Naive B cell (primary cell): ENCODE measurements at places on chromosomes 3 and 15. TPM values are rescaled to one million over a fixed set of nuclear protein-coding genes. Genes with fewer than 3 reads are reported as not detected.

DNA sequence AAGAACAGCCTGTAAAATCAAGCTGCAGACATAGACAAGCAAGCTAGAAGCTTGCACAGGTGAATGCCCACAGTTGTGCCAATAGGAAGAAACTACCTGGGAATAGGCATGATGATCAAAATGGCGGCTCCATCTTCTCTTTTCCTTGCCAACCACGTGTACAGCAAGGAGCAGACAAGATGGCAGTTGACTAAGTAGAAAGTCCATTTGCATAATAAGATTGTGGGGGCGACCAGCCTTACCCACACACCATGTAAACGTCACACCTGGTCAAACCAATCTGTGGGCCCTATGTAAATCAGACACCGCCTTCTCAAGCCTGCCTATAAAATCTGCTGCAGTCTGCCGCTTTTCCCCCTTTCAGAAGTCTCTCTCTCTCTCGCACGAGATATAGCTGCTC, 25.1 kb upstream of the ANKRD34C start:
- H3K4me1 ChIP-seq: no peaks in the 10 kb centered on the region
- peak overlapping the region; percentile 85 for H3K27ac ChIP-seq
- peaks cover 33% of the 10 kb centered on the region for H3K27me3 ChIP-seq
- DNase-seq: no peak

GRCh38 chr3:88235102-88235501, 85.3 kb downstream of the C3orf38 start:
- no peak overlapping the region for H3K27ac ChIP-seq
- no peaks in the 10 kb centered on the region for H3K27me3 ChIP-seq
- no peaks in the 10 kb centered on the region for H3K36me3 ChIP-seq
- no peak overlapping the region for H3K4me3 ChIP-seq
- no peak for DNase-seq
- H3K4me1 ChIP-seq: no peaks in the 10 kb centered on the region

- H3K4me3 ChIP-seq: no peak overlapping the region
- peaks cover 25% of the 10 kb centered on the region for H3K4me1 ChIP-seq
- DNase-seq: no peak
- no peak overlapping the region for H3K27ac ChIP-seq
- peaks cover 9% of the 10 kb centered on the region for H3K27me3 ChIP-seq
Observed at GRCh38 chr3:15665510-15666150, 64.1 kb downstream of the BTD start.

GRCh38 chr3:30354972-30355371, 251.4 kb upstream of the TGFBR2 start:
- no peak overlapping the region for H3K4me3 ChIP-seq
- no peak for DNase-seq
- H3K36me3 ChIP-seq: no peaks in the 10 kb centered on the region

DNA sequence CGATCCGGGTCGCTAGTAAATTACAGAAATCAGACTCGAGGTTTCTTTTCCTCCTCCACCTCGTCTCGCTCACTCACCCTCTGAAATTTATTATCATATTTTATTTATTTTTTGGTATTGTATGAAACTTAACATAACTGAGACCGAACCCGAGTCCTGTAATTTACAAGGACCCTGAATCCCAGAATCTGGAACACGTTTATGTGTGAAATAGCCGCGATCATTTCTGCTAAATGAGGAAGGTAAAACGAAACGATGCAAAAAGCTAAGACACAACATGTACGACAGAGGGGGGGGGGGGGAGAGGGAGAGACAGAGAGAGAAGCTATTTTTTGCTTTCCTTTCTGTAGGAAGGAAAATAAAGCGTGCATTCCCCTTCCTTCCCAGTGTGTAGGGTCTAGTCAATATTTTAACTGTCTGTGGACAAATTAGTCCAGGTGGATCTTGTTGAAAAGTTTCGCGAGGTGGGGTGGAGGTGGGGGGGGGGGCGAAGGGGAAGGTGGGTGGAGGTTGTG, 1.6 kb downstream of the BBX start:
- H3K4me3 ChIP-seq: peak overlapping the region; percentile 100
- peak overlapping the region; percentile 95 for H3K27ac ChIP-seq
- peaks cover 7% of the 10 kb centered on the region for H3K36me3 ChIP-seq
- DNase-seq: peak; percentile 55
- H3K4me1 ChIP-seq: peaks cover 44% of the 10 kb centered on the region
- no peaks in the 10 kb centered on the region for H3K27me3 ChIP-seq

The C3orf85 gene
- polyA plus RNA-seq: not detected

- H3K4me3 ChIP-seq: peak overlapping the region; percentile 75
- peak overlapping the region; percentile 70 for H3K27ac ChIP-seq
- peaks cover 4% of the 10 kb centered on the region for H3K36me3 ChIP-seq
Observed at GRCh38 chr3:122091602-122092295, 36.6 kb downstream of the CD86 start.

DNA sequence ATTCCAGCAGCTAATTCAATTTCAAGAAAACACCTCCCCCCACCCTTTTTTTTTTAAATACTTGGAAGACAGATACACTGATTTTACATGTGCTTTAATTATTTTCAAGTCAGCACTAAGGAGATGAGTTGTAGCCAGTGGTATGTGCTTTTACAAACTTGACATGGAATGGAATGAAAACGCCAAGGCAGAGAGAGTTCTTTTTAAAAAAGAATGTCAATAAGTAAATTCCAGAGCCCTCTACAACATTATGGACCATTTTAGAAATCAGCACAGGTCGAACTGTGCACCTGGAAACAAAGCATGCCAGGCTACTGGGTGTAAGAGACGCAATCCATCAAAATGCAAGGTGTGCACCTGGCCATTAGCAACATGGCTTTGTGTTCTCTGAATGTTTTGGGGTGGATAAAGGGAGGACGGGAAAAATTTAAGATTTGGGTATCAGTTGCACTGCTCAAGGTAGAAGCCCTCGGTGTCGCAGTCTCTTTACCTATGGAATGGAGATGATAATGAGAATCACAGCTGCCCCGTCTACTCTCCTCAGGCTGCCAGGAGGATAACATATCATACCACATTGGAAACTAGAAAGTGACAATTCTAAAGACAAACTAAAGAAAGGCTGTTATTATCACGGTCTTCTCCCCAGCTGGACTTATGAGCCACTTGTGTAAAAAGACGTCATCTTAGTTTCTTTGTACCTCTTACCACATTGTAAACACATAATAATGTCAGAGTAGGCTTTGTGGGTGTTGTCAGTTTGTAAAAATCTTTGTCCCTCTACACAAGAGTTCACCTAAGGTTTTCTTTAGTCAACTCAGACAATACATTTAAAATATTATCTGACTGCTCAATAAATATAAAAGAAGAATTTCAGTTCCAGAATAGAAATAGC, 107.4 kb upstream of the PRICKLE2 start:
- H3K27me3 ChIP-seq: no peaks in the 10 kb centered on the region
- no peaks in the 10 kb centered on the region for H3K36me3 ChIP-seq
- no peak overlapping the region for H3K4me3 ChIP-seq
- H3K4me1 ChIP-seq: no peaks in the 10 kb centered on the region

The SENP7 gene
- polyA plus RNA-seq: 12.8 TPM

DNA sequence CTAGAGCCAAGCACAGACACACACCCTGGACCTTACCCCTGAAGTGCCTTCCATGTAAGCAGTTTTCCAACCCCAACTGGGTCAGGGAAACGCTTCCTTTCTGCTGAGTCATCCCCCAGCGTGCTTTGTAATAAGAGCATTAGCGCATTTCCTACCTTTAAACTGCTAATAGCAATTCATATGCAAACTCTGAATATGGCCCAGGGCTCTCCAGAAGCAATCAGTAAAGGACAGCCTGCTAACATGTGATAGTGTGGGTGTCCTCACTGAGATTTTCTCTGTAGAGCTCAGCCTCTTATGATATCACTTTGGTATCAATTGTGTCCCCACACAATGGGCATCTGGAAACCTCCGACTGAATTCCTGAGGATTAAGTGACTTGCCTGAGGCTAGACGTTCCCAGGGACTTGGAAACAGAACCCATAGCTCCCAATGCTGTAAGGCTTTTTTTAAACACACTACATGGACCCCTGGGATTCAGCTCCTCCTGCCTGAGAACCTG, 5.6 kb downstream of the GABRB3 start:
- no peaks in the 10 kb centered on the region for H3K36me3 ChIP-seq
- no peak overlapping the region for H3K4me3 ChIP-seq
- no peak for DNase-seq
- H3K27me3 ChIP-seq: peaks cover 22% of the 10 kb centered on the region

- peaks cover 6% of the 10 kb centered on the region for H3K27me3 ChIP-seq
- H3K4me3 ChIP-seq: no peak overlapping the region
- no peaks in the 10 kb centered on the region for H3K4me1 ChIP-seq
- H3K27ac ChIP-seq: no peak overlapping the region
Observed at GRCh38 chr3:156353563-156353962, 201.4 kb downstream of the SSR3 start.

DNA sequence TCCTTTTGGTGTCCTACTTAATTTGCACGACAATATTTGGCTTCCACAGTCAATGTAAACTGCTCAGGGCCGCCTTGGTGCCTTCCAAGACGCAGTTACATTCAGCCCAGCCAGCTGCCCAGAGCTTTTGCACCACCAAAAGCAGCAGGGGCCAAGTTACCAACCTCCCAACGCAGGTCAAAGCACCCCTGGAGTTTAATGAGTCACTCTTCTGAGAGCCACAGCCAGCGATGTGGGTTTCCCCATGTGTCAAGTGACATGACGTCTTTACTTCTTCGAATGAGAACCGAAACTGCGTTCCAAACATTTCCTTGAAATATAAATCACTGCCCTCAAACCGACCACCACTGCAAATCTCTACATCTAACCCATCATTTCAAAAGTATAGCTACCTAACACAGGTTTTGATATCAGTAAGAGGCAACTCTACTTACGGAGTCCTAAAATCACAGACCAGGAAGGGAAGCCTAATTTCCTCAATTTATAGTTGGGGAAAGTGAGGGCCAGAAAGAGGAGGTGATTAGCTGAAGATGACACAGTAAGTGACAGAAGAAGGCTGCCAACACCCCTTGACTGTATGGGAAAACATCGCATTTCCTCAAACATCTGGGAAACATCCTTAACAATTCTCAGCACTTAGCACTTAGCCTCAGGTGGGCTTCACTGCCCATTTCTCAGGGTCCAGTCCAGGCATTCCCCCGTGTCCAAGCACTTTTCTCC, 24.5 kb downstream of the MB21D2 start:
- no peaks in the 10 kb centered on the region for H3K36me3 ChIP-seq
- no peak for DNase-seq
- H3K27me3 ChIP-seq: peaks cover 23% of the 10 kb centered on the region
- no peak overlapping the region for H3K27ac ChIP-seq

GRCh38 chr3:143172062-143172794, 52.7 kb downstream of the CHST2 start:
- H3K36me3 ChIP-seq: peaks cover 19% of the 10 kb centered on the region
- H3K27ac ChIP-seq: peak overlapping the region; percentile 53
- no peaks in the 10 kb centered on the region for H3K27me3 ChIP-seq
- H3K4me1 ChIP-seq: peaks cover 35% of the 10 kb centered on the region
- DNase-seq: no peak
- no peak overlapping the region for H3K4me3 ChIP-seq

GRCh38 chr3:146972726-146973125, 367.6 kb upstream of the PLSCR5 start:
- no peak for DNase-seq
- H3K4me1 ChIP-seq: no peaks in the 10 kb centered on the region
- no peak overlapping the region for H3K27ac ChIP-seq
- H3K36me3 ChIP-seq: no peaks in the 10 kb centered on the region
- H3K27me3 ChIP-seq: no peaks in the 10 kb centered on the region
- H3K4me3 ChIP-seq: no peak overlapping the region

GRCh38 chr15:67093504-67093862, 28.1 kb downstream of the SMAD3 start:
- H3K4me3 ChIP-seq: peak overlapping the region; percentile 70
- no peaks in the 10 kb centered on the region for H3K27me3 ChIP-seq
- peaks cover 8% of the 10 kb centered on the region for H3K36me3 ChIP-seq
- DNase-seq: peak; percentile 86
- peak overlapping the region; percentile 97 for H3K27ac ChIP-seq

The DGKG gene
- polyA plus RNA-seq: 0.44 TPM

DNA sequence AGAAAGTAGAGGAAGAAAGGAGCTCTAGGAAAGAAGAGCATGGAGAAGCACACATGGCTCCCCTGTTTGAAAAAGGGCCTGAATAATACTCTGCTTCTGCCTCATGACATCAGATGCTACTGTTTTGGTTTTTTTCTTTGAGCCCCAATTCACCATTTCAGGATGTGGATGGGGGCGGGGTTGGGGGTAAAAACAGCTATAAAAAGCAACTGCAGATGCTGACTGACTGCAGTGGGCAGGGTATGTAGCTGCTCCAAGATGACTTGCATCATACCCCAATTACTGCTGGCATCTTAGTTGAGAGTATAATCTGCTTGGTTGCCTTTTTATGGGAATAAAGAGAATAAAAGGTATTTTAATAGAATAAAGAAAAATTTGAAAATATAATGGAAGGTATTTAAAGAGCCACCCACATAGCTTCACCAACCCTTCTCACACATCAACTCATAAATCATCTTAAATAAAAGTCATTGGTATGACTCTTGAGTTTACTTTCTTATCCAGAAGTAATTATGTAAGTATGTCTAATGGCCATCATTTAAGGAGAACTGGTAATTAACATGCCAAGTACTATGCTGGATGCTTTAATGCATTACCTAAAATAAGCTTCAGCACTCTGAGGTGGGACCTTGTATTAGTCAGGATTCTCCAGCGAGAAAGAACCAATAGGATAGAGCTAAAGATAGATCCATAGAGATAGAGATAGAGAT, 36.4 kb upstream of the TMEM45A start:
- no peak overlapping the region for H3K4me3 ChIP-seq
- H3K27ac ChIP-seq: no peak overlapping the region
- DNase-seq: no peak
- H3K4me1 ChIP-seq: no peaks in the 10 kb centered on the region
- no peaks in the 10 kb centered on the region for H3K36me3 ChIP-seq

- no peaks in the 10 kb centered on the region for H3K36me3 ChIP-seq
- peaks cover 18% of the 10 kb centered on the region for H3K27me3 ChIP-seq
- no peaks in the 10 kb centered on the region for H3K4me1 ChIP-seq
- no peak overlapping the region for H3K27ac ChIP-seq
Observed at GRCh38 chr3:100630664-100631063, 21.3 kb downstream of the ADGRG7 start.

The CISH gene
- 0.34 TPM for polyA plus RNA-seq

- no peaks in the 10 kb centered on the region for H3K36me3 ChIP-seq
- no peak overlapping the region for H3K27ac ChIP-seq
- H3K27me3 ChIP-seq: peaks cover 8% of the 10 kb centered on the region
- no peak overlapping the region for H3K4me3 ChIP-seq
Observed at GRCh38 chr3:183265834-183266417, 12.9 kb downstream of the B3GNT5 start.

The SLC2A2 gene
- not detected for polyA plus RNA-seq

DNA sequence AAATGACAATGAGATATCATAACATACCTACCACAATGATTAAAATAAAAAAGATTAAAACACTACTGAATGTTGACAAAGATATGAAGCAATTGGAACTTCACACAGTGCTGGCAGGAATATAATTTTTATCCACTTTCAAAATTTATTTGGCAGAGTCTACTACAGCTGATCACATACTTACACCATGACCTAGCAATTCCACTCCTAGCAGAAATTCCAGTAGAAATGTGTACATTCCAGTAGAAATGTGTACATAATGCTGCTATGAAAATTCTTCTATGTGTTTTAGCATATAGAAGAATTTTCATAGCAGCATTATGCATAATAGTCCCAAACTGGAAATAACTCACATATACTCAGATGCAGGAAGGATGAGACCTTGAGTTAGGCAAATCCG, 43.5 kb downstream of the IFT57 start:
- peaks cover 52% of the 10 kb centered on the region for H3K4me1 ChIP-seq
- no peaks in the 10 kb centered on the region for H3K27me3 ChIP-seq
- no peak for DNase-seq
- peak overlapping the region; percentile 12 for H3K27ac ChIP-seq
